ENCODE measurements at places on chromosomes 5 and 9.

DNA sequence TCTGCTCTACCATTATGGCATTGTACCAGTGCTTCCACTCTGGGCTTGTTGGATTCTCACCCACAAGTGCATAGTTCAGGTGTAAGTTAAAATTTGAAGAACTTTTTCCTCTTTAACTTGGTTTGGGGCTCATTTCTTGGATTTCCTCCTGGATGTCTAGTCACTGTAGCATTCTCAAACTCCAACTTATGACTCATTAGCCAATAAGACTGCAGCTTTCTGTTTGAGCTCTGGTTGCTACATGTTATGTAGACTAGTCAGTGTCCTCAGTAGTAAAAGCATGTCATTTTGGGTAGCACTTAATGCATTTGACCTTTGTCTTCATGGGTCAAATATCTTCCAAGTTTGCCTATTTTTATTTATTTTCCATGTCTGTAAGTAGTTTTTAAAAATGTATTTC, 790.8 kb downstream of the BRINP1 start:
- H3K27me3 ChIP-seq: no peaks in the 10 kb centered on the region
- DNase-seq: peak; percentile 93
- H3K4me3 ChIP-seq: no peak overlapping the region
- H3K4me1 ChIP-seq: peaks cover 46% of the 10 kb centered on the region

GRCh38 chr5:143182901-143183820, 220.3 kb downstream of the NR3C1 start:
- no peak overlapping the region for H3K27ac ChIP-seq
- H3K4me3 ChIP-seq: no peak overlapping the region
- peak; percentile 35 for DNase-seq
- H3K36me3 ChIP-seq: no peaks in the 10 kb centered on the region
- H3K4me1 ChIP-seq: no peaks in the 10 kb centered on the region
- no peaks in the 10 kb centered on the region for H3K27me3 ChIP-seq

DNA sequence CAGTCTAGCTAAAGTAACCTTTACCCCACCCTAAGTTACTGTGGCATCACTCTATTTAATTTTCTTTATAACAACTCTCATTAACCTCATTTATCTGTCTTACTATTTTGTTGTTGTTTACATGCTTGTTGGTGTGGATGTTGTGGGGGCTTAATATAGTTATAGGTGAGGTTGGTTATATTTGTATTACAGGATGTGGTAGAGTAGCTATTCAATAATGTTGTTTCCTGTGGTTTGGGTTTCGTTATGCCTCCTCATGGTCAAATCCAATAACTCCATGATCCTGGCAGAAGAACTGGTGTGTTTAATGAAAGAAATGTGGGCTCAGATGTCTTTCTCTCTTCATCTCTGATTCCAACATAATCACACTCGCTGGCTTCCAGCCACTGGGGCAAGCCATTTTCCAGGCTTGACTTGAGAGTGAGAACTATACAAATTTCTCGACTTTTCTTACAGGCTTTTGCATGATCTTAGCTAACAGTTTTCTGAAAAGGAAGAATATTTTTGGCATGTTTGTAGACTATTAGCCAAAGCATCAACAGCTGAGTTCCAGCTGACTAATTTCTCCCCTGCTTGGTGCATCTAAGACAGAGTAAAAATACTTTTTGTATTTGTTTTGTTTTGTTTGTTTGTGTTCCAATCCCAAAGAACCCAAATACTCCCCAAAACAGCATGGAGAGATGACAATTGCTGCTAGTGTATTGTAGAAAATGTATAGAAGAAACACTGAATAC, 303.7 kb upstream of the PAPPA start:
- no peaks in the 10 kb centered on the region for H3K27me3 ChIP-seq
- H3K27ac ChIP-seq: peak overlapping the region; percentile 29
- peaks cover 43% of the 10 kb centered on the region for H3K4me1 ChIP-seq
- DNase-seq: peak; percentile 38
- H3K4me3 ChIP-seq: 0 out of 2 replicates have a peak overlapping the region, but pooled peaks have one; percentile 0
- H3K36me3 ChIP-seq: no peaks in the 10 kb centered on the region

DNA sequence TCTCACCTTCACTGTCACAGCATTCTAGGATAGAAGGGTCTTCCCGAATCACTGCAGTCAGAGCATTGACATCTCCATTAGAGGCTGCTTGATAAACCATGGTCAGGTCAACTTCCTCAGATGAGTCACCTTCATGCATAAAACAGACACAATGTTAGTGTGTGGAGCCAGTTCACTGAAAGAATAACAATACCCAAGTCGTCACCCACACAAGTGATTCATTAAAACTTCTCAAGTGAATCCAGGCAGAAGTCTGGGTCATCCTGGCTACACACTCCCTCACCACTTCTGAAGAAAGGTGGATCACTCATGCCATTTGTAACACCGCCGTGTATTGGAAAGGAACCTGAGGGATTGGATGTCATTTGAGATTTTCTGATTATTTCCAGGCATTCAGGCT, 49.6 kb downstream of the ANKRD55 start:
- no peak overlapping the region for H3K27ac ChIP-seq
- peak; percentile 95 for DNase-seq
- peaks cover 14% of the 10 kb centered on the region for H3K4me1 ChIP-seq
- no peak overlapping the region for H3K4me3 ChIP-seq
- H3K36me3 ChIP-seq: no peaks in the 10 kb centered on the region
- H3K27me3 ChIP-seq: no peaks in the 10 kb centered on the region

- DNase-seq: no peak
- no peaks in the 10 kb centered on the region for H3K4me1 ChIP-seq
- H3K36me3 ChIP-seq: no peaks in the 10 kb centered on the region
- no peaks in the 10 kb centered on the region for H3K27me3 ChIP-seq
- H3K27ac ChIP-seq: no peak overlapping the region
Measured at GRCh38 chr5:50691399-50692016, 25.1 kb downstream of the PARP8 start.

- H3K36me3 ChIP-seq: no peaks in the 10 kb centered on the region
- H3K4me3 ChIP-seq: no peak overlapping the region
- no peak for DNase-seq
Measured at GRCh38 chr5:39187831-39188731, 31.3 kb downstream of the FYB1 start.

DNA sequence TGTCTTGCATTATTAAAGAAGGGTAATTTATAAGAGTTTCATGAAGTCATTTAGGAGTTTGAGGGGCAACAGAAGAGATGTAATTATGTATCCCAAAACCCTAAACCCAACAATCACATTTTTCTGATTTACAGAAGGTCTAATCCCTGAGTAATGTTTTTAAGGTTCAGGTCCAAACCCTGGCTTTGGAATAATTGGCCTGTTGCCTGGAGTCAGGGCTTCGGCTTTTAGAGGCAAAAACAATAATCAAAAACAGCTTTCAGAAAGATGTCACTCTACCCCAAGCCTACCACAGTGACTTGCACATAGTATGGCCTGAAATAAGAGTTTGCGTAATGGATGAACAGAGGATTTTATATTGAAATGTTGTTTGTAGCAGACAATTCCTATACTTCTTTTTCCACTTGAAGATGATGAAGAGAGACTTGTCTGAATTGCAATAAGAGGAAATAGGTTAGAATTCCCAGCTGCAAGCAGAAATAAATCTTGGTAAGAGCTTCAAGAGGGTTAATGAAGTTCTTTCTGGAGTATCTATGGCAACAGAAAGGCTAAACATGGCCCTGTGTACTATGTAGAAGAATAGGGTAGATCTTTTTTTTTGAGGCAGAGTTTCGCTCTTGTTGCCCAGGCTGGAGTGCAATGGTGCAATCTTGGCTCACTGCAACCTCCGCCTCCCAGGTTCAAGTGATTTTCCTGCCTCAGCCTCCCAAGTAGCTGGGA, 152.0 kb downstream of the GPBP1 start:
- no peak overlapping the region for H3K27ac ChIP-seq
- no peaks in the 10 kb centered on the region for H3K4me1 ChIP-seq
- no peaks in the 10 kb centered on the region for H3K36me3 ChIP-seq
- DNase-seq: no peak
- H3K27me3 ChIP-seq: no peaks in the 10 kb centered on the region
- no peak overlapping the region for H3K4me3 ChIP-seq

DNA sequence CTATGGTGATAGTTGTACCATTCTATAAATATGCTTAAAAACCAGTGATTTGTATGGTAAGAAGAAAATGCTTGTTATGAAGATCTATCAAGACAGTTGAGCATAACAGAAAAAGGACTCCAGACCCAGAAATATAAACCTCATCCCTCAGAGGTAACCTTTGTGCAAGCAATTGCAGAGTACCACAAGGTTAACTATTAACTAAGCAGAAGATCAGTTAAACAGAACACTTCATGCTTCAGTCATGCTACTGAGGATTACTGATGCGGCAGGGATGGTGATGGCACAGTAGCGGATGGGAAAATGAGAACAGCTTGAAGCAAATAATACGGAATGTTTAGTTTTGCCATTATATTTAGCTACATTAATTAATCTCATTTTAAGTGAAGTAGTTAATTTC, 45.5 kb downstream of the IARS1 start:
- no peak overlapping the region for H3K4me3 ChIP-seq
- no peak overlapping the region for H3K27ac ChIP-seq
- H3K4me1 ChIP-seq: peaks cover 31% of the 10 kb centered on the region
- no peaks in the 10 kb centered on the region for H3K27me3 ChIP-seq

DNA sequence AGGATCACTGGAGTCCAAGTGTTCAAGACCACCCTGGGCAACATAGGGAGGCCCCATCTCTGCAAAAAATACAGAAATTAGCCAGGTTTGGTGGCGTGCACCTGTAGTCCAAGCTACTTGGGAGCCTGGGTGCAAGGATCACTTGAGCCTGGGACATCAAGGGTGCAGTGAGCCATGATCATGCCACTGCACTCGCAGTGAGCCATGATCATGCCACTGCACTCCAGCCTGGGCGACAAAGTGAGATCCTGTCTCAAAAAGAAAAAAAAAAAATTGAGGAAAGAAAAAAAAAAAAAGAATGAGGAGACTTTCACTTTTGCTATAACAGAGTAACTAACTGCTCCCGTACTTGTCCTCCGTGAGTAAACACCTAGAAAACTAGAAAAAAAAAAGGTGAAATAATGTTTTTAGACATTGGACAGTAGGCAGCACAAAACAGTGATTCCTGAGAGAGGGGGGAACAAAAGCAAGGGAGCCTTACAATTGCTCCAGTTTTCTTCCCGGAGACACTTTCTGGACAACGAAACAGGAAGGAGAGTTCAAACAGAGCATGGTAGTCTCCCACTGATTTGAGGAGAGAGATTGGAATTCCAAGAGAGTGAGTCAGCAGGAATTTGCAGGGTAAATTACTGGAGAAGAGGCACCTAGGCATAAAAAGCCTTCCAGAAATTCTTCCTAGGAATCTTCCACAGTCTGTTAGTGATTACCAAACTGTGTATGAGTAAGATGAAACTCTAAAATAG, 6.9 kb upstream of the ZBTB5 start:
- peaks cover 11% of the 10 kb centered on the region for H3K4me1 ChIP-seq
- no peaks in the 10 kb centered on the region for H3K36me3 ChIP-seq
- peak; percentile 91 for DNase-seq
- H3K27me3 ChIP-seq: no peaks in the 10 kb centered on the region

- H3K4me1 ChIP-seq: peaks cover 6% of the 10 kb centered on the region
- H3K27me3 ChIP-seq: peaks cover 13% of the 10 kb centered on the region
- peak overlapping the region; percentile 35 for H3K4me3 ChIP-seq
Measured at GRCh38 chr9:97518909-97519307, 17.4 kb downstream of the TMOD1 start.

GRCh38 chr5:58406394-58406793, 53.5 kb downstream of the PLK2 start:
- H3K27me3 ChIP-seq: no peaks in the 10 kb centered on the region
- no peak for DNase-seq
- H3K4me1 ChIP-seq: peaks cover 47% of the 10 kb centered on the region

- H3K36me3 ChIP-seq: no peaks in the 10 kb centered on the region
- H3K4me1 ChIP-seq: peaks cover 15% of the 10 kb centered on the region
- peak; percentile 81 for DNase-seq
- H3K27me3 ChIP-seq: no peaks in the 10 kb centered on the region
Measured at GRCh38 chr5:127959152-127959764, 124.3 kb upstream of the SLC12A2 start.

DNA sequence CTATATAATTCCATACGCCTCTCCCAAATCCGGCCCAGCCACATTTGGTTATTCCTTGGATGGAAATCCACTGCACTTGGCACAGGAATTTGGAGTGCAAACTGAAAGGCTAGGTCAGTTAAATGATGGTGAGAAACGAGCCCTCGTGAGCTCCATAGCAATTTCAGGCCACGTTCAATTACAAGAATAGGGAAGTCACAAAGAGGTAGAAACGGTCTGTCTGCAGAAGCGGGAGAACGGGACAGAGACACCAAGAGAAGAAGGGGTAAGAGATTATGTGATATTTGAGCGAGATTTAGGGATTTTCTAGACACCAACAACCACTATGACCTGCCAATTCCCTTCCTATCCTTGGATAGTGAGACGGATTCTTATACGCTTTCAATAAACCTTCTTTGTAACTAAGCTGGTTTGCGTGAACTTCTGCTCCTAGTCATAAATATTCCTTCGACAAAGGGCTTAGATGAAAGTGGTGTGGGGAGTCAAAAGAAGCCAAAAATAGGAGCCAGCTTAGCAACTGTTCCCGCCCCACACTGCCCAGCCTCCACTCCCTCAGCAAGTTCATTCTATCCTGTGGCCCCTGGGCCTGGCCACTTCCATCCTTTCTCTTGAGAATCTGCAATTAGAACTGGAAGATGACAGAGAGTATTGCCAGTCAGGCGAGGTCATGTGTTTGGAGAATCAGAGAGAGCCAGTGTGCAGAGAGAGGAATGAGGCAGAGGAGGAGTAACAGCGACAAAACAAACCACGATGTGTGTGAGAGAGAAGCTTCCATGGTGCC, 118.4 kb downstream of the ZNF608 start:
- no peak overlapping the region for H3K4me3 ChIP-seq
- H3K36me3 ChIP-seq: no peaks in the 10 kb centered on the region
- peak; percentile 29 for DNase-seq
- no peaks in the 10 kb centered on the region for H3K27me3 ChIP-seq

DNA sequence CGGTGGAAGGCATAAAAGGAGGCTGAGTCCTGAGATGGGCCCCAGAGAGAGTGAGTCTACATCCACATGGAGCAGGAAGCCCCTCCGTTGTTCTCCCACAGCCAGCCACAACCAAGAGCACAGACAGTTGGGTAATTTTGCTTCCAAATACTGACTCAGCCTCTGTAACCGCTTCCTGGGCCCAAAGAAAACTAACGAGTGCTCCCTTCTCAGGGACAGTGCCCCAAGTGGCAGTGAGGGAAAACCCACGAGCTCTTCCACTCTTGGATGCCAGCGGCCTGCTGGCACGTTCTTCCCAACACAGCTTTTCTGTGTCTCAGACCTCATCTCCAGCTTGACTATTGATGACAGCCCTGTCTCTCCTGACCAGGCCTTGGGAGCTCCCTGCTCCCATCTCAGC, 207.6 kb downstream of the FSTL4 start:
- H3K4me1 ChIP-seq: no peaks in the 10 kb centered on the region
- H3K36me3 ChIP-seq: no peaks in the 10 kb centered on the region
- no peaks in the 10 kb centered on the region for H3K27me3 ChIP-seq
- DNase-seq: peak; percentile 17
- no peak overlapping the region for H3K27ac ChIP-seq

- H3K27ac ChIP-seq: no peak overlapping the region
- DNase-seq: no peak
- peaks cover 8% of the 10 kb centered on the region for H3K4me1 ChIP-seq
- H3K4me3 ChIP-seq: no peak overlapping the region
- H3K36me3 ChIP-seq: no peaks in the 10 kb centered on the region
Measured at GRCh38 chr5:168939887-168940544, 360.8 kb upstream of the PANK3 start.

Measured in GM23248 (cell line).